ENCODE measurements at places on chromosomes 16 and 17.

- DNase-seq: no peak
Measured at GRCh38 chr17:62343764-62344270, 36.5 kb upstream of the EFCAB3 start.

- DNase-seq: no peak
Measured at GRCh38 chr16:49674351-49674851, 181.5 kb downstream of the ZNF423 start.

GRCh38 chr17:42276609-42277341, 584 bp upstream of the STAT5B start:
- DNase-seq: no peak

DNA sequence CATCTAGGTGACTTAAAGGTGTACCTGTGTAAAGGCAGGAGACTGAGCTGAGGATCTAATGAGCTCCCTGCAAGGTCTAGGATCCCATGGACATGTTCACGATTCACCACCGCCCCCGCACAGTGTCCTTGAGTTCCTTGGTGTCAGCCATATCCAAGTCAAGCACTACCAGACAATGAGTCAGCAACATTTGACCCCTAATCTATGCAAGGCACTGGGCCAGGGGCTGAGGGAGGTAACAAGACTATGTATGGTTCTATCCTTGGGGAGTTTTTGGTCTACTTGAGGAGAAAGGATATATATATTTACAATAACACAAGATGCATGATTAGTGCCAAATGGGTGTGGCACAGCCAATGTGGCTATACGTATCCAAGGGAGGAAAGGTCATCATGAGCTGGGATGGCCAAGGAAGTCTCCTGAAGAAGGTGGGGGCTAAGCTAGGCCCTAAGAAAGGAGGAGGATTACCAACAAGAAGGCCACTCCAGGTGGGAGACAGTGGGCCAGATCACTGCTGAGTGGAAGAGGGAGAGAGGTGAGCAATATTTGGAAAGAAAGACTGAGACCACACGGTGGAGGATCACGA, 35.0 kb downstream of the ITGB3 start:
- no peak for DNase-seq

GRCh38 chr16:87580855-87581261, 21.4 kb upstream of the JPH3 start:
- no peak for DNase-seq

DNA sequence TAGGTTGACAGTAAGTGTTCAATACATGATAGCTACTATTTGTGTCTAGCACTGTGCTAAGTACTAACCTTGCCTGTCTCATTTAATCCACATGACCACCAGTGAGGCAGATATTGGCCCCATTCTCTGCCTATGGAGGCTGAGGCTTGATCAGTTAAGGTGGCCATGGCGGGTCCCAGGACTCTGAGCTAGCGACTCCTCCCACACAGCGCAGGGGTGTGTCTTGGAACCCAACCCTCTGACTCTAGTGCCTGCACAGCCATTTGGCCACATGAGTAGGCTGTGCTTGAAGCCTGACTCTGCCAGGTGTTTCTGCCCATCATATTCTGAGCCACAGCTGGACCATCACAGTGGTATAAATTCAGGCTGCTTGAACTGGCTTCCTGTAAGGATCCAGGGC, 6.4 kb downstream of the NHERF1 start:
- DNase-seq: no peak
